Glomerular endothelial cell (primary cell): ENCODE measurements at places on chromosomes 4 and X. TPM values are rescaled to one million over a fixed set of nuclear protein-coding genes. Genes with fewer than 3 reads are reported as not detected.

- DNase-seq = no peak
Measured at GRCh38 chrX:13001961-13002671, 27.2 kb downstream of the TMSB4X start.

DNA sequence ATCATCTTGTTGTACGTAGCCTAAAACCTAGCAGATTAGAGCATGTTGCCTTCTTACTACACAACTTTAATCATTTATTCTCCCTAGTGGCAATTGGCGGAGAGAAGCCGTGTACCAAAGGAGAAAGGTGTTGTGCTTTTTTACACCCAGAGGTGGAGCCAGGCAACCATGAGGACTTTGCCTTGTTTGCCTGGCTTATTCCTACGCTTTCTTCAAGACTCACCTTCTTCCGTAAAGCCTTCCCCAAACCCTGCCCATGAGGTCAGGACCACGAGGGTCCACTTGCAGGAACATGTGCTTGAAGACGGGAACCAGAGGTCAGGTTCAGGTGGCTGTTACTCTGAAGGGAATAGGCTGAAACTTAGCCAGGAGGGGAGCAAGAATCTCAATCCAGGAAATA lies 290.5 kb downstream of the RAB28 start:
- no peak for DNase-seq

GRCh38 chr4:1985780-1986577 lies 22.8 kb downstream of the NELFA start:
- DNase-seq = no peak

DNA sequence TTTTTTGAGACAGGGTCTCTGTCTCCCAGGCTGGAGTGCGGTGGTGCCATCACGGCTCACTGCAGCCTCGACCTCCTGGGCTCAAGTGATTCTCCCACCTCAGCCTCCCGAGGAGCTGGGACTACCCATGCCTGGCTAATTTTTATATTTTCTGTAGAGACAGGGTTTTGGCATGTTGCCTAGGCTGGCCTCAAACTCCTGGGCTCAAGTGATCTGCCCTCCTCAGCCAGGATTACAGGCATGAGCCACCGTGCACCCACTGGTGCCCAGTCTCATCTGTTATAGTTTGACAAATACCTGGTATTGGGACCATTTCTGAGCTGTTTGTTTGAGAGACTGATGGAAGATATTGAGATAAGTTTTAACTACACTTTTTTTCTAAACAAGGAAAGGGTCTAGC lies 57.5 kb upstream of the SMIM10 start:
- DNase-seq = no peak

- no peak for DNase-seq
Measured at GRCh38 chr4:26787461-26788340, 72.9 kb upstream of the STIM2 start.

The MAGEC2 gene
- not detected in 2 replicates for total RNA-seq

DNA sequence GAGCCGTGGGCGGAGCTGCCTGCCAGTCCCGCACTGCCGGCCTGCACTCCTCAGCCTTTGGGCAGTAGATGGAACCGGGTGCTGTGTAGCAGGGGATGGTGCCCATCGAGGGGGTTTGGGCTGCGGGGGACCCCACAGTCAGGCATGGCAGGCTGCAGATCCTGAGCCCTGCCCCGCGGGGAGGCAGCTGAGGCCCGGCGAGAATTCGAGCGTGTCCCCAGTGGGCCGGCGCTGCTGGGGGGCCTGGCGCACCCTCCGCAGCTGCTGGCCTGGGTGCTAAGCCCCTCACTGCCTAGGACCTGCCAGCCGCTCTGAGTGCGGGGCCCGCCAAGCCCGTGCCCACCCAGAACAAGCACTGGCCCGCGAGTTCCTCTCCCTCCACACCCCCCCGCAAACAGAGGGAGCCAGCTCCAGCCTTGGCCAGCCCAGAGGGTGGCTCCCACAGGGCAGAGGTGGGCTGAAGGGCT lies 391.5 kb downstream of the SPOCK3 start:
- DNase-seq = no peak

DNA sequence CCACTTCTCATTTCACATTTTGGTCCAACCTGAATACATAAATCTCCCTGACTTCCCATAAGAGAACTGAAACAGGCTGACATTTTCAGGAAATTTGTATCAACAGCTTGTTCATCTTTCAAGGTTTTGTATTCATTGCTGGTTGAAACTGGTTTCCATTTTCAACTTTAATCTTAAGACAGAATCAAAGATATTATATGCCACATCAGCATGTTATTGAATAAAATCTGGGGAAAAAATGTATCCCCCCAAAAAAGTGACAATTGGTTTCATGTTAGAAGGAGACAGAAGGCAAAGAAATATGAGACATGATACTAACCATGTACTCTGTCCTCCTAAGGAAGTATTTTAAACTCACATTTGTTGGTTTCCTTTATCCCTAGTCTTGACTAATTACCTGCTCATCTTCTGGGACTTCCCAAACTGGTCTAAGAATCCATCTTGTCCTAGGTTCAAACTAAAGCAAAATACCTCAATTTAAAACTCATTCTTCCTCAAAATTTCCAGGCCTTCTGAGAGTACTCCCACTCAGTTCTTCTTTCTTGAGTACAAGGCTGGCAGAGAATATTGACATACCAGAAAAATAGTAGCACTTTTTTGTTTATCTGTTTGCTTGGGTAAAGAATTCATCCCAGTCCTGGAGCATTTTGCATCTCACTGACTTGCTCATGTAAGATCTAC lies 3.1 kb upstream of the ANTXR2 start:
- DNase-seq = no peak

DNA sequence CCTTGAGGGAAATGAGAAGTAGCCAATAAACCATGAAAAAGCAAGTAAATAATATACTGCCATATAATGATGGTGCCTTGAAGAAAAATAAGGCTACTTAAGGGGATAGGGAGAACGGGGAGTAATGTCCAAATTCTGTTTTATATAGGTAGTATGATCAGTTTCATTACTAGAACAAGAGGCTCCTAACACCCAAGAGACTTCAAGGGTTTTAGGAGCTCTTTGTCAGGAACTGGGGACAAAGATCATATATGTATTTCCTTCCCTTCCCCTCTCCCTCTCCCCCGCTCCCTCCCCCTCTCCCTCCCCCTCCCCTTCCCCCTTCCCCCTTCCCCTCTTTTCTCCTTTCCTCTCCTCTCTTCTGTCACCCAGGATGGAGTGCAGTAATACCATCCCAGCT lies 127.3 kb downstream of the PTPN13 start:
- DNase-seq = no peak

DNA sequence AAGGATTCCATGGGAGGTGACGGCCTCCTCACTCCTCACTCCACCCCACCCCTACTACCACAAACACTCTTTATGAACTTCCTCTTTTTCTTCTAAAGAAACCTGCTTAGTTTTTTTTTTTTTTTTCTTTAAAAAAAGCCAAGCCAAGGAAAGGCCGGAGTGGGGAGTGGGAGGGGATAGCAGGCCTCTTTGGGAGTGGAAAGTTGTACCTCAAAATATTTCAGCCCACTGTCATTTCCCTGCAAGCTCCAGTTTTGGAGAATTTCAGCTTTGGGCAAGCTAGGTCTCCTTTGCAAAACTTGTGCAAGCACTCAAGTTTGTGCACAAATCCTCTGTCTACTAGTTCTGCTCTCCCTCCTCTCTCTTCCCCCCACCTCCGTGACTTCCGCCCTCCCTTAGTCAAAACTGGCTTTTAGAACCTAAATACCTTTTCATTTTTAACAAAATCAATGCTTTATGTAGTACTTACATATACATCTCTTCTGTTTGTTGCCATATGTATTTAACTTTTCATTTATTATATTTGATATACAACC lies 512 bp upstream of the ANTXR2 start:
- DNase-seq = no peak

DNA sequence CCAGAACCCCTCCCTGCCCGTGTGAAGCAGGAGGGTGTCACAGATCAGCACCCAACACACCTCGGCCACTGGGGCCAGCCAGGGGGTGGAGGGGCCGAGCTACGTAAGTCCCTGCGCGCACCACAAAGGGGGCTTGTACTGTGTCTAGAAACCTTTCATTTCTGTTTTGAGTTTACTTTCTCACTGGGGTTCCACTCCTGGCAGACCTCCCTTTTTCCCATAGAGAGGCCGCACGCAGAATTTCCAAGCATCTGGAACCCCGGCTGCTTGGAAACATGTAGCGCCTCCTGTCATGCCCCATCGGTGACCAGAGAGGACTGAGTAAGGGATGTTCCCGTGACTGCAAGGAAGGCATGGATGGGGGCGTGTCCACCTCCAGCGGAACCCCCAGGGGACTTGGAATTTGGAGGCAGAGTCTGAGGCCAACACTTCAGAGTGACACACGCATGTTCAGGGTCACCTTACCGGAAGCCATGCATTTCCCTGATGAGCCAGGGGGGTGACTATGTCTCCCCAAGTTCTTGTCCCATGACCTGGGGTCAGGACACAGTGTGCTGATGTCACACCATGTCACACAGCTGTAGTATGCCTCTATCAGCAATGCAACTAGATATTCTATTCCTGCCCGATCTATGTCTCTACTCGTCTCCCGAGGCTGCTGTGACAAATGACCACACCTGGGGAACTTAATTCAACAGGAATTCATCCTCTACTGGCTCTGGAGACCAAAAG lies 105.3 kb downstream of the DHRSX start:
- no peak for DNase-seq

The PROM1 gene
- total RNA-seq = 4.9 and 5.4 TPM in 2 replicates

DNA sequence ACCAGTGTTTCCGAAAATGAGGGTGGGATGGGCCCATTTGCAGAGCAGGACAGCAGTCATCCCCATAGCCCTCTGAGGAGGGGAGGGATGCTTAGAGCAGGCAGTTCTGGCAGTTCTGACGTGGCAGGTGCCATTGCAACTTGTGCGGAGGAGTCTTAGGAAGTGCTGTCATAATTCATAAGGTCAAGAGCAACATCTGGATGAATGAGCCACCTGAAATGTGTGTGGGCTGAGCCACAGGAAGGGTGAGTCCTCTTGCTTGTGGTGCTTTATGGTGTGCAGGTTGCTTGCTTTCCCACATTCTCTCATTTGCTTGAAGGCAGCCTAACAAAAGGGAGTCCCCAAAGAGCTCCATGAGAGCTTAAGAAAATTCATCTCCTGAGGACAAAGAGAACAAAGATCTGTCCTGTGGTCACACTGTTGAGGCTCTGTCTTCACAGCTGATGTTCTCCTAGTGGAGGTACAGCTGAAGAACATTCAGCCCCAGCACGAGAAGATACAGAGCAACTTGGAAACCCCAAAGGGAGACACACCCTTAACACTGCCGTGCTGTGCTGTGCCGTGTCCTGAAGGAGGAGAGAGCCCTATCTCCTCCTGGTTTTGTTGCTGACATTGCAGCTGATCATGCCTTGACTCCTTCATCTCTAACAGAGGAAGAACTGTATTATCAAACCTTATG lies 60.3 kb downstream of the DLG3 start:
- DNase-seq = no peak

GRCh38 chrX:139192386-139192961 lies 338.1 kb upstream of the F9 start:
- no peak for DNase-seq

GRCh38 chr4:1253831-1254230 lies 4.9 kb upstream of the CTBP1 start:
- DNase-seq = no peak

- DNase-seq = no peak
Measured at GRCh38 chr4:45688341-45688740, 435.5 kb downstream of the GABRG1 start.

The SMIM31 gene
- total RNA-seq = not detected in 2 replicates

DNA sequence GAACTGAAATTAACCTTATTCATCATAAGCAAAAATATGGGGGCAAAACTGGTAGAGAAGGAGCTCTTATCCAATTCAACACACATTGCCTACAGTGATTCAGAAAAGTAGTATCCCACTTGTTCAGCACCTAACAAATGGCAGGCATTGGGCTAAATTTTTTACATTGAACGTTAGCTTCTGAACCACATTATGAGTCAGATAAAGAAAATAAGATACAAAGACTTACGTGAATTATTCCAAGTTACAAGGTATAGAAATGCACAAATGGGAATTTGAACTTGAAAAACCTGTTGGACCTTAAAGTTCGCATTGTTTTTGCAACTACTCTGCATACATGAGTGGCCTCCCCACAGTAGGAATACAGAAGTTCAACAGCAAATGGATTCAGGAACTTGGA lies 210.6 kb downstream of the LDB2 start:
- DNase-seq = no peak

The IL1RAPL1 gene
- total RNA-seq = 1.2 and 1.7 TPM in 2 replicates

DNA sequence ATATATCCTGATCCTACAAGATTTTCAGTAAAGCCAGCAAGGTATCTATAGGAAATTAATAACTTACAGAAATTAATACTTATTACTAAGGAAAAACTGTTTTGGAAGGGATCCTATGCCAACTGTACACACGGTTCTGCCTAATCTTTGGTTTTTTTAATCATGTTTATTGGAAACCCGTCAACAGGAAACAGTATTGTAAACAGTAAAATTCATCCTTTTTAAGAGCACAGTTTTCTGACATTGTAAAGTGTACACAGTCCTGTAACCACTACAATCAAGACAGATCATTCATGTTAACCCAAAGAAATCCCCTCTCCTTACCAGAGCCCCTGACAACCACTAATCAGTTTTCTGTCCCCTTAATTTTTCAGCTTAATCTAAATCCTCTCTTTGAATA lies 9.9 kb downstream of the ABCG2 start:
- no peak for DNase-seq

DNA sequence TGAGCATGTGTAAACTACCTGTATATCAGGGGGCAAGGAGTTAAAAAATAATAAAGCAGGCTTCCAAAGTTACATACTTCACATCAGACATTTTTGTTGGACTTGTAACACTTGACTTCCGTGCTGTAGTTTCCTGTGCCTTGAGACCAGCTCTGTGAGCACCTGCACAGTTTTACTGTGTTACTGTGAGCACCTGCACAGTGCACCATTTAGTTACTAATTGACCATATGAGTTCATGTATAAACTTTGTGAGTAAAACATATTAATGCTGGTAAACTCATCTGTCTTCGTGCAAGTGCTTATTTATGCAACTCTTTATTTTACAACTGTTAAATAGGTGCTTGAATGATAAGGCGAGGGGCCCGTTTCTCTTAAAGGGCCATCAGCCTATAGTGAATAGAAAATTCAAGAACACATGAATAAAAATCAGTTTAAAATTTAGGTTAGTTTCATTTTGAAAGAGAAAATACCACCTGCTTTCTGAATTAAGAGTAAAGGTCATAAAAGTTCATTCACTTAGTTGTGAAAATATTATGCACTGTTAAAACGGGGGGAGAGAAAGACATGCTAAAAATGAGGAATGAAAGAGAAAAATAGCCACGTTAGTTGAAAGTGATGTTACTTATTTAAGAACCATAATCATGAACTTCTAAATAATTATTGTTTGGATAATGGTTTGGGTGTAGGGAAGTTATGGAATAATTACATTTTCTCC lies 42.4 kb downstream of the USP9X start:
- no peak for DNase-seq

The CXXC4 gene
- 0.05 and 0.06 TPM in 2 replicates for total RNA-seq

GRCh38 chr4:75340561-75340960 lies 173.6 kb downstream of the RCHY1 start:
- DNase-seq = no peak
